Stimulated activated CD4-positive, alpha-beta T cell treated with anti-CD3 and anti-CD28 coated beads, TNF-alpha, amount 100 ng/mL, for 24 hours (primary cell): ENCODE measurements at places on chromosomes 7 and 10.

- no peak for DNase-seq
These were observed 4.1 kb downstream of the LRRC17 start for GRCh38 chr7:102916881-102917280.

GRCh38 chr10:132280646-132281074 lies 27.1 kb downstream of the STK32C start:
- DNase-seq, result no peak

DNA sequence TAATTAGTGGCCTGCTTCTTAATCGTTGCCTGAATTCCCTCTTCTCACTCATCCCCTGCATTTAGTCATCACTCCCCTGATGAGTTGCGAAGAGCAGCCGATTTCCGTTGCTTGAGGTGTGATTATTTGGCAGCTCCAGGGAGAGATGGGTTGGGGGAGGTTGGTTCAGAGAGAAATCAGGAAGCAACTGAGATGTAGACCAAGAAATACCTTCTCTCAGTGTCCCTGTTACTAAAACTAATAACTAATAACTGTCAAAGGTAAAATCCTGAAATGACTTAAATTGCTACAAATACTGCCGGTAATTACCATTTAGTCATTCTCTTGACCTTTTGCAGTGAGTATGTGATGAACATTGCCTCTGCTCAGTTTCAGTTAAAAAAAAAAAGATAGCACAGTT lies 76.9 kb downstream of the ELMO1 start:
- no peak for DNase-seq

DNA sequence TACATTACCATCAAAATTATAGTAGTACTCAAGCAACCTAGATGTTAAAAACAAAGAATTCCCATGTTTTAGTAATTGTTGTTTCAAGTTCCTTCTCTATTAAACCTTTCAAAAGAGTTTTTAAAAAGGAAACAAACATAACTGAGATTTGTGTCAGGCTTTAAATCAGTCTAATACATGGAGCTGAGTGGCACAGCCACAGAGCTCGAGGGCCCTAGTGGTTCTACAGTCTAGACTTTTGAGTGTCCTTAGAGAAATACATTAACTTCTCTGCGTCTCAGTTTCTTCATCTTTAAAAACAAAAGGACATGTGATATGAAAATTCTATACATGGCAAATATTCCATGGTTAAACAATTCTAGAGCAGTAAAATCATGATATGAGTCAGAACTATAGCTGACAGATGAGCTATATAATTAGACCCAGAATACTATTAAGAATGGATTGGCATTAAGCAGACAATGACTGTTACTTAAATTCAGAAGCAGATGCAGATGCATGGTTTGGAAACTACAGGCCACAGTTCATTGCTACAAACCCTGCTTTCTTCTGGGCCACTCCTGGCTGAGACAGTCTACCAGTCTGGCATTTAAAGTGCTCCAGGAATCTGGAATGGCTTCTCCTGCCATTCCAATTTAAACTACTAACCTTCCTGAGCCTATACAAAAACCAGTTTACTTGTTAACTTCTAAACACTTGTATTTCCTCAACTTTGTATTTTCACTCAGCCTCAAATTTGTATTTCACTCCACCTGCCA lies 77.4 kb downstream of the EPC1 start:
- DNase-seq, result no peak

GRCh38 chr10:30434273-30435072 lies 489 bp downstream of the MAP3K8 start:
- peak; percentile 64 for DNase-seq

DNA sequence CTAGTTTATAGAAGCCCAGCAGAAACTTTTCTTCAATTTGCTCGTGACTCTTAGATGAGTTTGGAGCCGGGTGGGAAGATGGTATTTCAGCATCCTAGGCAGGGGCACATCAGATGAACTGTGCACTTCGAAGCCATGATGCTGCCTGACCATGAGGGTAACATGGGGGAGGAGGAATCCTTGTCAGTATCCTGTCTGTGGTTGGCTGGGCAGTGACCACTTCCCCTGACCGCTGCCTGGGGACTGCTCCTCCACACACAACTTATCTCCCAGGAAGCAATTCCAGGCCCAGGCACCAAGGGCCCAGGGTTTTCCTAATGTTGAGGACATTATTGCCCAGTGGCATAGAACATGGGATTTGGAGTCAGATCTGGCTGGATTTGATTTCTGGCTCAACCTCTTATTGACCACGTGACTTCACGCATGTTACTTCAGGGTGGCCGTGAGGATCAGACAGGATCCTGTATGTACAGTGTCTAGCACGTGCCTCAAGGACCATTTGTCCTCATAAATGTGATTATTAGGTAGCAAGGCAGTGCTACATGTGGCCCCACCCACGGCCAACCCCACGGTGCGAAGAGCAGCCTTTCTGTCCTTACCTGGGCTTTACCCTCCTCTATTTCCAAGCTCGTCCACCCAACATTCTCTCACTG lies 65.2 kb downstream of the PTPRE start:
- DNase-seq, result no peak

GRCh38 chr7:143008007-143008901 lies 18.7 kb downstream of the OR9A2 start:
- peak; percentile 82 for DNase-seq

GRCh38 chr7:24245362-24245761 lies 38.6 kb upstream of the NPY start:
- DNase-seq, result no peak
